Right ventricle myocardium inferior (tissue), 1 donor: ENCODE measurements at places on chromosomes 3 and 15.
A peak's percentile ranks its signal among the peaks of the same experiment; 100 is the strongest.

DNA sequence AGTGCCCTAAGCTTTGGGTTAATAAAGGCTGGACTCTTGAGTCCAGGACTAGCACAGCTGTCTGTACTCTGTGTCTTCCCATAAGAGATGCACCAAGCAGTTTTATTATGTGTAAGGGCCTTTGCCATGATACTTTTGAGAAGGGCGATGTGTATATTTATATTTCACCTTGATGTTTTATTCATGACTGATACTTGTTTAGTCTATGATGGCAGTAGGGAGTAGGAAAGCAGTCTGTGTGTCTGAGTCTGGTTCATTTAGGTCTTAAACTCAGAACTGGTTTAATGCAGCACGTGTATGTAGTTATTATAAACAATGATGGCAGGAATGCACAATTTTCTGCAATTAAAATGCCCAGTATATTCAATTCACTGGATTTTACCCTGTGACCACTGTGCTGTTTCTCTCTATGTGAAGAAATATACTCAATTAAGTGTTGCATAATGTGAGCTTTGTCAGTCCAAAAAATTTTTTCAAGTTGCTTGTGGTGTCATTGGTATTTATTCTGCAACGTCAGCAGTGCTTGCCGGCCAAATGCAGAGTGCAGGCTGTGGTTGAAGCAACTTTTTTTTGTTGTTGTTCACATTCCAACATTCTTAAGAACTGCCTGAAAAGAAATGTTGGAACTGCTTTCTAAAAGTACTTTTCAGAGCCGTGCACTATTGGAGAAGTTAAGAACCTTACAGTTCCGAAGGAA, 423.7 kb upstream of the SEMA6D start:
- DNase-seq, result peak; percentile 88

DNA sequence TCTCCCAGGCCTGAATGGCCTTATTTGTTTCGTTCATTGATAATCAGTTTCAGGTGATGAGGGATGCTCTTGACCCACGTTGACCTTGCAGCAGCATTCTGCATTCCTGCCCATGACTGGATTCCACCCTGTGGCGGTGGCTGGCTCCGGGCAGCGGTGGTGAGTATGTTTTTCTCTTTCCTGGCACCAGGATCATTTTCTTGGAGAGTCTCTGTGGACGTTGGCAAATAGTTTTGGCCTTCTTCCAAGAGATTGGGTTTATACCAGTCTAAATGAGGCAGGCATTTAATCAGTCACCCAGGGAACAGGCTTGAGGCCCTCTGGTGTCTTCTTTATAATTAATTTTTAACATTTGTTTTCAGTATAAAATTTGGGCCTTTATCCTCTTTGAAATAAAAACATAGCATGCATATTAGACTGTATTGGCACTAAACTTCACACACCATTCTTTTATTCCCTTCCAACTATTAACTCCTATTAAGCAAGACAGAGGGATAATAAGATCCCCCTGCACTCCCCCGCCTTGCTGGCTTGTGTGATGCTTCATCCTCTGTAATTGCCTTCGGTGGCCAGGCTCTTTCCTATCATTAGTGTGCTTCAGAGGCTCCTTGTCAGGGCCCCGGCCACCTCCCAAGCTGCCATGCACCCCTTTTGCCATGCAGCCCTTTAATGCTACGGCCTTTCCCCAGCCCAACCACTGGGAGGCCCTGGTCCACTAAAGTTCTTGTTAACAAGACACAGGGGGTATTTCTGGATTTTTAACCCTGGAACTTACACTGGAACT, 176.2 kb upstream of the TOPAZ1 start:
- no peak for DNase-seq

DNA sequence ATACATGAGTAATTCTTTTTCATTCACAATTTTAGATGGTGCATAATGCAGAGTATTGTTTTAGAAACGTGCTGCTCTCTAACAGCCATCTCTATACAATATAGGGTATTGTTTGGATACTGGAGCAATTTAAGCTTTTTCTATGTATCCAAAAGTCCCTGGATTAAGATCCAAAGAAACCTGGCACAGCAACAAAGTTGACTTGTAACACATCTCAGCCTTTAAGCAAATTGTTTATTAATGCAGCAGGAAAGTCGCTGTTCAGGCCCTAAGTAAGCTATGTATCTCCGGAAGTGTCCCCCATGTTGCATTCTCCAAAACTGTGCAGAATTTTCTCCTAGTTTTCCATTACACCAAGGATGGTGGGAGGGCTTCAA, 7.3 kb downstream of the VGLL4 start:
- DNase-seq, result no peak

- no peak for DNase-seq
Measured at GRCh38 chr3:77149382-77149781, 109.5 kb downstream of the ROBO2 start.

DNA sequence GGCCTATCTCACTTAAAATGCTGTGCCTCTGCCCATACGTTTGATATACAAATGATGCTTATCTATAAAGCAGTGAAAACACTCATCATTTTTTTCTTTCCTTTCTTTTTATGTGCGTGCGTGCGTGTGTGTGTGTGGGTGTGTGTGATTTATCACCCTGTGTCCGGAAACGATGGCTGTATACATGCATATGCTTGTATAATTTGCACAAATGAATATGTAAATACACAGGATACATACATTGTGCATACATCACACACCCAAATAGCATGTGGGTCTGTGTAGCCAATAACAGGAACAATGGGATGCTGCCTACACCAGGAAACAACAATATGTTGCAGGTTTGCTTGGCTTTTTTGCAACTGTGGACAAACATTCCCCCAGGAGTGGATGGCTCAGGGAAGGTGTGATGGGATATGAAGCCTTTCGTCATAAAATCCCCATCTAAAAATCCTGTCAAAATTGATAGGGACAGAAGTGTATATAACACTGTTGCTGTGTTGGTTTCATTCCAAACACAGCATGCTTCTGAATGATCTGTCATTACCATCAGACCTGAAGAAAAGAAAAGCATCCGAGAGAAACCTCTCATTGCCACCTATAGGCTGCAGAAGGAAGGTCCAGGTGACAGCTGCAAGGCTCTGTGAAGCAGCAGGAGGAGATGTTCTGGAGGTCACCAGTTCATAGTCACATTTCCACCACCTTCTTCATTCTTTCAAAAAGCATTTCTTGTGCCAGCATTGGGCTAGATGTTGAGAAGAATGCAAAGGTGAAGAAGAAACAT, 503.9 kb upstream of the NR2F2 start:
- no peak for DNase-seq

DNA sequence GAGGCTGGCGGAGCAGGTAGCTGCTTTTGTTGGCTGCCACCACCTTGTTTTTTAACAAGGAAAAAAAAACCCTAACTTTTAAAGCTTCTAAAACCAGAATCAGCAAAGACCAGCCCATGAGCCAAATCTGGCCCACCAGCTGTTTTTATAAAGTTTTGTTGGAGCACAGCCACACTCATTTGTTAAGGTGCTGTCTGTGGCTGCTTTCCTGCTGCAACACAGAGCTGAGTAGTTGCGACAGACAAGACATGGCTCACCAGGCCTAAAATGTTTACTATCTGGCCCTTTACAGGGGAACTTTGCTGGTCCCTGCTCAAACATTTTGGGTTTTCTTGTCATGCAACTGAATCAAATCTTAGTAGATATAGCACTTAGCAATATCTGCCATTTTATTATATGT, 18.9 kb downstream of the EFCAB12 start:
- DNase-seq, result no peak

- DNase-seq, result no peak
Measured at GRCh38 chr3:122996038-122996580, 31.5 kb downstream of the SEMA5B start.

DNA sequence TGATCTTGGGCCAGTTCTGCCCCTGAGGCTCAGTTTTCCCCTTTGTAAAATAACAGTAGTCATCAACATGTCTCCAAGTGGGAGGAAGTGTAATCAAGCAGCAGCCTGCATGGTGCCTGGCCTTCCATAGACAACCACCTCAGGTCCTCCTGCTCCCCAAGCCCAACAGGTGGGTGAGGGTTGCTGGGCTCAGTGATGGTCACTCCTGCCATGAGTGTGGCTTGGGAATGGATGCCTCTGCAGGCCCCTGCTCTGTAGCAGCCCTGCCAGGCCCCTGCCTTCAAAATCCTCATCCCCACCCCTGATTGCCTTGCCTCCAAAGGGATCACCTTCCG, 59.1 kb upstream of the SLC6A1 start:
- no peak for DNase-seq

GRCh38 chr3:179147514-179147872, 664 bp upstream of the PIK3CA start:
- DNase-seq, result no peak
